Renal cortex interstitium (tissue), 15 donors: ENCODE measurements at places on chromosomes 5 and 9.

DNA sequence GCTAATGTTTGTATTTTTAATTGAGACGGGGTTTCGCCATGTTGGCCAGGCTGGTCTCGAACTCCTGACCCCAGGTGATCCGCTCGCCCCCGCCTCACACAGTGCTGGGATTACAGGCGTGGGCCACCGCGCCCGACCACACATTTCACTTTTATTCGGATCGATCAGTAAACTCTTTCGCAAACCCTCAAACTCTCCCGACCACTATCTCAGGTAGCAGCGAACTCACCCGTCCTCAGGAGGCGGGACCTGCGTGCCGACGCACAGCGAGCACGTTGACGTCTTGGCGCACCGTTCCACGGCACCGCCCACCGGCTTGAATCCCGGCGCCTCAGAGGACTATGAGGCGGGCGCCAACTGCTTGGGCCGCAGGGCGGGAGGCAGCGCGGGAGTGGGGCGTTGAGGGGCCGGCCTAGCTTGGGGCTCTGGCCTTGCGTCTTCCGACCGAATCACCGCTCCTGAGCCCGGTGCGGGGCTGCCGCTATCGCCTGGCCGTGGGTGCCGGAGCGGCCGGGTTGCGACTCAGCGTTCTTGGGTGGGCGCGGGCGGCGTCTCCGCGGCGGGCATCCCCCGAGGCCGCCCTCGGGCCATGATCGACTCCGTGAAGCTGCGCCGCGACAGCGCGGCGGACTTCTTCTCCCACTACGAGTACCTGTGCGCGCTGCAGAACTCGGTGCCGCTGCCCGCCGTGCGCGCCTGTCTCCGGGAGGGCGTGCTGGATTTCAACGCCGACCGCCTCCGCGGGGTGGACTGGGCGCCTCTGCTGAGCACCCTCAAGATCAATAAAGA, at the start of gene CEP78:
TSS of gene CEP78 (plus strand) at position 314 of the 789 bp plus-strand sequence. CDS start at position 590, 276 bp downstream.
- peak; percentile 88 for DNase-seq

GRCh38 chr9:99193466-99193821, 28.3 kb downstream of the ALG2 start:
- DNase-seq: no peak

DNA sequence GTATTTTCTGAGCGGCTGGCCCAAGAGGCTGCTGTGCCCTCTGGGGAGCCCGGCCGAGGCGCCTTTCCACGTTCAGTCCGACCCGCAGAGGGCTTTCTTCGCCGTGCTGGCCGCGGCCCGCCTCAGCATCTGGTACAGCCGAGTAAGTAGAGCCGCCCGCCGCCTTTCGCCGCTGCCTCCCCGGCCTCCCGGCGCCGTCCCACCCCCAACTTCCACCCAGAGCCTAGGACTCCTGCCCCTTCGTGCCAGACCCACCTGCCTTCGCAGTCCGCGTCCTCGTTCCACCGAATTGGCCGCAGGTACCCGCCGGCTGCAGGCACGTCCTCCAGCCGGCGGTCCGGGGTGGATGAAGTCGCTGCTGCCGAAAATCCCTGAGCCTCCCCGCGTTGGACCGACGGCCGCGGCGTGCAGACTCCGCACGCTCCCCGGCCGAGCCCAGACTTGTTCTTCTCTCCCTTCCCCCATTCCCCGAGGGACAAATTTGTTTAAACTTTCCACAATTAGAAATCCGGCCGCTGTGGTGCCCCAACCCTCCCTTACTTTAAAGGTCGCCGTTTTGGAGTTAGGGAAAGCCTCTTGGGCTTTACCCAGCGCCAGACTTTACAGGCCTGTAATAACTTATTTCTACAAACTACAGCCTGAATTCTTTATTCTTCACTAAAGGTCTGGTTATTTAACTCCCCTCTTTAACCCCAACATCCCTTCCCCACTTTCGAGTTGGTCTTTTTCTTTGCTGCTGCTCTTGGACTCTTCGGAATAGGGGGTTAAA, 589 bp downstream of the RIC1 start:
- DNase-seq: peak; percentile 43

DNA sequence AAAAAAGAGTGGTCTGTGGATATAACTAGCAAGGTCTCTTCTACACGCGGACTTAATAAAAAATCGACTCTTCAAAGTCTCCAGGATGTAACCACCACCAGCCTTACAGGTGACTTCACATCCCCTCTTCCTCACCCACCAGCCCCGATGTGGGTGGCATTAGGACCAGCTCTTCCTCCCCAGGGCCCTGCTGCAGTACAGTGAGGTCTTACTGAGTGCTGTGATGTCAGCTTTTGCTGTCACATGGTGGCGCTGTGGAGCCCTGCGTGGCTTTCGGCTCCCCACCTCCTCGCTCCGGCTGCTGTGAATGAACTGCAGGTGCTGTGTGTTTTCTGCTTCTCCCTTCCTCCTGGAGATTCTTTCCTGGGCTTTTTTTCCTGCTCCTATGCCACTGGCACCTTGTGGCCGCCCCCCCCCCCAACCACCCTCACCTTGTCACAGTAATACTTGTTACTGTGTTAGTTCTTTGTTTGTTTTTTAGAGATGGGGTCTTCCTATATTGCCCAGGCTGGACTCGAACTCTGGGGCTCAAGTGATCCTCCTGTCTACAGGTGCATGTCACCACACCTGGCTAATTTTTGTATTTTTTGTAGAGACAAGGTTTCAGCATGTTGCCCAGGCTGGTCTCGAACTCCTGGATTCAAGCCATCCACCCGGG, 15.8 kb upstream of the RAPGEF1 start:
- DNase-seq: no peak

GRCh38 chr5:169944922-169945680, 35.2 kb downstream of the INSYN2B start:
- no peak for DNase-seq

DNA sequence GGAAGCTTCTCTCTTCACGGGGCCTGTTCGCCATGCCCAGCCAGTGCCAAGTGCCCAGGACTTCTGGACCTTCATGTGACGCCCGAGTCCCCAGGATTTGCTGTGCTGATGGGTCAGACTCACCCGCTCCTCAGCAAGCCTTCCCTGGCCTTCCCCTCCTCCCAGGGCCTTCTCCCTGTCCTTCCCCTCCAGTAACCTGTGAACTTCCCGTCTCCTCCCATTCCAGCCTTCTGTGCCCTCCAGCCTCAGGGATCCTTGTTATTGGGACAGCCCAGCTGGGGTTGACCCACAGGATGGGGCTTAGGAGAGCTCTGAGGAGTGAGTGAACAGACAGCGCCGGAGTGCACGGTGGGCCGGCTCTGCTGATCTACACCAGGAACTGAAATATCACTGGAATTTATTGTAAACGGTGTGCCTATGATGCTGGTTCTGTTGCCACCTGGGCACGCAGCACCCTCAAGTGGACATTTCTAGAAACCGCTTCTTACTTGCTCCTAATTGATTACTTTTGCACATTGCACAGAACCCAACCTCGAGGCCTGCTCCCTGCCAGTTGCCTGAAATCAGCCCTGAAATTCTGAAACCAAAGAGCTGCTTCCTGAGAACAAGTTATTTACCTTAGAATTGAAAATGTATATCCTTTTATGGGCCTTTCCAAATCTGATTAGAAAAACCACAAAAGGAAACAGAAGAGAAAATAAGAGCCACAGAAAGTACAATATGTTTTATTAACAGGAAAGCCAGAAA, 1.5 kb downstream of the SPAAR start:
- no peak for DNase-seq

DNA sequence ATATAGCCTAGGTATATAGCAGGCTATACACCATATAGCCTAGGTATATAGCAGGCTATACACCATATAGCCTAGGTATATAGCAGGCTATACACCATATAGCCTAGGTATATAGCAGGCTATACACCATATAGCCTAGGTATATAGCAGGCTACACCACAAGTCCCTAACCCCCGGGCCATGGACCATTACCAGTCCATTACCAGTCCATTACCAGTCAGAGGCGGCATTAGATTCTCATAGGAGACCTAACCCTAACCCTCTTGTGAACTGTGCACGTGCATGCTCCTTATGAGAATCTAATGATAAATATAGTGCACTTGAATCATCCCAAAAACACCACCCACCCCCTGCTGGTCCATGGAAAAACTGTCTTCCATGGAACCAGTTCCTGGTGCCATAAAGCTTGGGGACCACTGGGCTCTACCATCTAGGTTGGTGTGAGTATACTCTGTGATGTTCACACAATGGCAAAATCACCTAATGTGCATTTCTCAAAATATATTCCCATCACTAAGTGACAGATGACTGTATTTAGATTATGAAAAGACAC, 4.7 kb downstream of the PLIN2 start:
- DNase-seq: no peak

DNA sequence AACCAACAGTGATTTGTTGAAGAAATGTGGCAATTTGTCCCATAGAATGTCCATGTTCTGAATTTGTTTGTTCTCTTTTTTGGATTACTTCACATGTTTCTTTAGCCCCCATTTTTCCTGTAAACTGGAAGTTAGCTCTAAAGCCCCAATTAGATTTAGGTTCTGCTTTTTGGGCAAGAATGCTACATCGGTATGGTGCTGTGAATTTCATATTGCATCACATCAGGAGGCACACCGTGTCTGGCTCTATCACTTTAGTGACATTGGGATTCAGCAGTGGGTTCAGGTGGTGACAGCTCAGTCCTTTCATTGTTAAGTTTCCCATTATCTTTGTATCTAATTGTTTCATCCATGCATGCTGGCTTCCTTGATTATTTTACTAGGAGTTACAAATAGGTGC, 27.9 kb downstream of the ADGRV1 start:
- no peak for DNase-seq

- no peak for DNase-seq
Observed at GRCh38 chr5:73376618-73377170, 71.9 kb downstream of the FOXD1 start.

- DNase-seq: no peak
Observed at GRCh38 chr5:140875085-140876065, at the start of gene PCDHA12. PCDHA12 (plus strand) TSS chr5:140875308; CDS start chr5:140875473, 165 bp downstream.

- DNase-seq: no peak
Observed at GRCh38 chr9:71636143-71636839, 132.0 kb downstream of the CEMIP2 start.

DNA sequence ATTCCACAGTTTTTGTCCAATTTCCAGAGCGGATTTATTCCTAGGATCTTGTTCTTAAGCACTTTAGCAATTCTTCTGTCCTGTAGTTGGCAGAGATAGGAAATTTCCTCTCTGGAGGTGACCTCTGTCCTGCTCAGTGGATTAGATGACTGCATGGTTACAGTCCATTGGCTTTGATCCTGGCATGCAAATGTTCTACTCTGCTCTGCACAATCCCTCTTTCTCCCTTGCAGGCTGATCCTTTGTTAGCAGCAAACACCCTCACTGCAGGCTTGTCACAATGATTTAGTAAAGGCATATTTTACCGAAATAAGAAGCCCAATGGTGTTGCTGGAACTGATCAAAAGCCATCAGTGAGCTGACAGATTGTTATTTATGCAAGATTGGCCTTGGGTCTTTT, 243.8 kb downstream of the COX7C start:
- peak; percentile 26 for DNase-seq

DNA sequence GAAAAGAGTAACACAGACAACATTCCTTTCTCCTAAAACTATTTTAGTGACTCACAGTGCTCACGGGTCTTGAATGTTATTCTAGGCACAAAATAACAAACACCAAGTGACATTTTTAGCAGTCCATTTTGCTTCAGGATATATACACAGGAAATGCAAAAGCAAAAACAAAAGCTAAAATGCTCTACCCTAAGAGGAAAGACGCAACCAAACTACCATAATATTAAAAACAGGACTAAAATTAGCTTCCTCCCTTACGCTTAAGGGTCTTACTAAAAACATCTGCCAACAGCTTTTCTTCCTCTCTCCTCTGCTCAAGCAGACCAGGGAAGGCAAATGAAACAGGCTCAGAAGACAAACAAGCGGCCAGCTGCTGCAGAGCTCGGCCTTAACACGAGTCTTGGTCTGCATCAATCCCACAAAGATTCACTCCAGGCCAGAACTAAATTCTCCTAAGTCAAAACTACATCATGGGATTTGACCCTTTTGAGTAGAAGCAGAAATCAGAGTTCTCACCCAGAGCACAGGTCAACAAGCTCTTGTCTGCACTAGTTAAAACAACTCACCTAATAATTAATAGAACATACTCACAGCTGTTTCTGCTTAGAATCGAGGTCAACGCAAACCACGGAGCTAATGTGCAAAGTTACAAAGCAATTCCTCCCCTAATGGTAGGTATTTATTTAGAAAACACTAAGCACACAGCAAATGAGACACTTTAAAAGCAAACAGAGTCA, 62.3 kb downstream of the RAPGEF1 start:
- no peak for DNase-seq

GRCh38 chr5:157902449-157903116, 43.6 kb upstream of the CLINT1 start:
- no peak for DNase-seq

- no peak for DNase-seq
Observed at GRCh38 chr5:107997338-107997980, 326.7 kb upstream of the EFNA5 start.

GRCh38 chr9:94656200-94656599, 16.9 kb upstream of the FBP1 start:
- DNase-seq: no peak

- DNase-seq: no peak
Observed at GRCh38 chr9:82934949-82935348, 128.0 kb downstream of the RASEF start.

- DNase-seq: no peak
Observed at GRCh38 chr5:95401626-95402025, 10.5 kb downstream of the FAM81B start.

- no peak for DNase-seq
Observed at GRCh38 chr9:35000535-35001284, 11.2 kb downstream of the DNAJB5 start.

DNA sequence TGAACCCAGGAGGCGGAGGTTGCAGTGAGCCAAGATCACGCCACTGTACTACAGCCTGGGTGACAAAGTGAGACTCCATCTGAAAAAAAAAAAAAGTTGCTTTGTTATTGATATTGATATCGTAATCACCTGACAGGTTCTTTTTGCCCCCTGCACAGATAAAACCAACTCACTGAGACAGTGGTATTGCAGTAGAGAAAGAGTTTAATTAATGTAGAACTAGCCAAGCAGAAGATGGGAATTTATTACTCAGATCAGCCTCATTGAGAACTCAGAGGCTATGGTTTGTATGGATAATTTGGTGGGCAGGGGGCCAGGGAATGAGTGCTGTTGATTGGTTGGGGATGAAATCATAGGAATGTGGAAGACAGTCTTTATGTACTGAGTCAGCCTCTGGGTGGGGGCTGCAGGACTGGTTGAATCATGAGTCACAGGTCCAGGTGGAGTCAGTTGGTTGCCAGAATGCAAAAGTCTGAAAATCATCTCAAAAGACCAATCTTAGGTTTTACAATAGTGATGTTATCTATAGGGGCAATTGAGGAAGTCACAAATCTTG, 35.8 kb upstream of the MEGF10 start:
- no peak for DNase-seq
